ENCODE measurements at places on chromosomes 2 and 18.

GRCh38 chr2:152611458-152612231, 105.6 kb downstream of the PRPF40A start:
- DNase-seq = peak; percentile 87

DNA sequence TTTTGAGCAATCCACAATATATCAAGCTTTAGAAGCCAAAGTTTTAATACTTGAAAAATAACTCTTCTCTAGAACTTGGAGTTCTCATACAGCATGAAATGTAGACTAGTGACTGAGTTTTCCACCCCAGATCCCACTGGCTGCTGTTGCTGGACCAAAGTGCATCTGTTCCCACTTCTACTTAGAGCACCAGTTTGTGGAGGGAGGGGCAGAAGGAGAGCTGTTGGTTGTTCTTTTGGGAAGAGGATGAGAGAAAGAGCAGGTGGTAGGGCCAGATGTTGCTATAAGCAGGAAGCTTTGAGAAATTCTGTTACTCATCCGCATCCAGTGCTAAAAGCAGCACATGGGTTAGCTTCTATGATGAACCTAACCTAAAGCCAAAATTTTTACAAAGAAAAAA, 59.0 kb downstream of the MBD2 start:
- DNase-seq = peak; percentile 74

- no peak for DNase-seq
These were observed 91.8 kb downstream of the MTCL1 start for GRCh38 chr18:8797206-8797605.

DNA sequence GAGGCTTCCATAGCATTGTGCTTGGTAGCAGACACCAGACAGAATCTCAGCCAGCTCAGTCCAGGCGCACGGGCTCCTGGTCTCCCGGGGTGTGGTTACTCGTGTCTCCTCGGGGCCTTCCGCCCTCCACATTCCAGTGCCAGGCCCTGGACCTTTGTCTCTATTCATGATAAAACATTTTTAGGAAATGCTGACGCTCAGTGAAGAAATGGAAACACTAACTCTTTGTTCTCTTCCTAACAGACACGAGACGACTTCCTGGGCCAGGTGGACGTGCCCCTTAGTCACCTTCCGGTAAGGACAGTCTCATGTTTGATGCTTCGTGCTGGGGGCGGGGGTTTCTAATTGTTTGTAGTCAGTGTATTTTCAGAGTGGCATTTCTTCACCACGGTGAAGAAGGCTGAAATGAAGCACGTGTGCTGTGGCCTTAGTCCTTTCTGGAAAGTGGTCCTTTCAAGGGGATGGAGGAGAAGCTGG, 271.8 kb downstream of the NEDD4L start:
- DNase-seq = peak; percentile 13

DNA sequence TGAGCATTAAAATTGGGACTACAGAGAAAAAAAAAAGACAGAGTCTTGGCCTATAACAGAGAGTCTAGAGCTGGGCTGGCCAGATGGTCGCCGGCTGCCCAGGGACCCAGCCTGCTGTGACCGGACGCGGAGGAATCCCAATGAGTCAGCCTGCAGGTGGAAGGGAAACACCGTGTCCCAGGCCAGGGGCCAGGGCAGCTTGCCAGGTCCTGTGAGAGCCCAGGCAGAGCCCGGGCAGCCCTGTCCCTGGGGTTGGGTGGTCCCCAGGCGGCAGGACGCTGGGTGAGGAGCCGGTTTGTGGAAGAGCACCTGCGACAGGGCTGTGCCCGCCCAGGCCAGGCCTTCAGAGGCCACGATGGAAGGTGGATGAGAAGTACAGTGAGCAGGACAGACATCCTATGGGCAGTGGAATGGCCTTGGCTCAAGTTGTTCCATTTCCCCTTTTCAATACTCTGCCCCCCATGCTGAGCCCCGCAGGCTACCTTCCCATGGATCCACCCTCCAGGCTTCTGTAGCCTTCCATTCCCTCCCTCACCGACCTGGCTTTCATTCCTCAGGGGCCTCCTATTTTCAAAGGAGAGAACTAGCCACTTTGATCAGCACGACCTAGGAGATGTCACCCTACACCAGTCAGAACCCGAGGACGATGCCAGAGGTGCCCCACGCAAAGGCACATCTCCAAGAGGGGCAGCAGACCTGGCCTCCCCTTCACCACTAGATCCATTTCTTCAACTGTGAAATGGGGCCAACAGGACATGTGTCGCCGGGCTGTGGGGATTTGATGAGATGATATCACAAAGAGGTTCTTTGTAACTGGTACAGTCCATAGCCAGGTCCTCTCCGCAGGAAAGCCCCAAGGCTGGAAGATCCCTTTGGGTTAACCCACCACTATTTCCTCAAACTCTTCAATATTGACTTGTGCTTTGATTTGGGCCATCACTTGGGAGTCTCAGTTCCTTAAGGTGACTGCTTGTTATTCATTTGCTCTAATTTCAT, 87.5 kb downstream of the POLR1A start:
- DNase-seq = no peak
